Smooth muscle cell of the pulmonary artery (primary cell): ENCODE measurements at places on chromosomes 2 and 18. TPM values are rescaled to one million over a fixed set of nuclear protein-coding genes. Genes with fewer than 3 reads are reported as not detected.

Gene VAMP8
- total RNA-seq, result 0.33 and 0.85 TPM in 2 replicates

Gene EXOC6B
- total RNA-seq, result 51.2 and 52.3 TPM in 2 replicates

Gene CRYBA2
- not detected in 2 replicates for total RNA-seq

Gene CXCR1
- total RNA-seq, result not detected in 2 replicates

Gene TMEM200C
- total RNA-seq, result 0.13 and 0.30 TPM in 2 replicates

Gene RASGRP3
- 2.1 and 3.0 TPM in 2 replicates for total RNA-seq

Gene ARHGEF4
- total RNA-seq, result 4.7 and 13.2 TPM in 2 replicates

Gene CLEC4F
- not detected in 2 replicates for total RNA-seq

Gene EMILIN2
- 3.4 and 7.6 TPM in 2 replicates for total RNA-seq

Gene PLB1
- total RNA-seq, result 0.46 and 1.3 TPM in 2 replicates

Gene KCNE4
- total RNA-seq, result 37.7 and 120 TPM in 2 replicates
